ENCODE measurements at places on chromosomes 6 and 20.

DNA sequence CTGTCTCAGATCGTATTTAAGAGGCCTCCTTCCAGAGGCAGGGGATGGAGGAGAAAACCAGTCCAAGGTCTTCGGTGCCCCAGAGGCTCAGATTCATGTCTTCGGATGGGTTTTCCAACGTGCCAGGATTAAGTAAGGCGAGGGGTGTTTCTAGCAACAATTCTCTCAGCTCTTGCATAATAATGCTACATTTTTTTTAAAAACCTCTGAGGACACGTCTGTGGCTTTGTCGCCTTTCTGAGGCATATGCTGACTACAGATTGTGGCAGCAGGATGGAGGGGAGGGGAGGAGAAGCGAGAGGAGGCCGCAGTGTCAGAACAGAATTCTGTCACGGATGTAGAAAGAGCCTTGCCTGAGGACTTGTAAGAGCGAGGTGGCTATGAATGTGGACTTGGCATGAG is 17.7 kb upstream of the CCDC167 start:
- DNase-seq: peak; percentile 88

DNA sequence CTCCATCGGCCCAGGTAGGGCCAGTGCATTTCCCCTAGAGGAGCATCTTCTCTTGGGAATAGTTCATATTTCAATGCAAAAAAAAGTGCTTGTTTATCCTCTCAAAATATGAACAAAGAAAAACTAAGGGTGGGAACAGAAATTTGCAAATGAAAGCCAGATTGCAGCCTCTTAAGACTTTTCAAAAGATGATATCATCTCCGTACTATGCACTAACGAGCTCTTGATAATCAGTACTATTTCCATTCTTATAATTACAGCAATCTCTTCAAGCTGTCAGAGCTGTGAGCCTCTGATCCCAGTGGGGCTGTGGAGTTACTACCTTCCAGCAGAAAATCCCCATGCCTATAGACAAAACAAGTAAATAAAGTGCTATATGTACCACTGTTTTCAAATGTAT is 77.1 kb downstream of the SOD2 start:
- DNase-seq: no peak

DNA sequence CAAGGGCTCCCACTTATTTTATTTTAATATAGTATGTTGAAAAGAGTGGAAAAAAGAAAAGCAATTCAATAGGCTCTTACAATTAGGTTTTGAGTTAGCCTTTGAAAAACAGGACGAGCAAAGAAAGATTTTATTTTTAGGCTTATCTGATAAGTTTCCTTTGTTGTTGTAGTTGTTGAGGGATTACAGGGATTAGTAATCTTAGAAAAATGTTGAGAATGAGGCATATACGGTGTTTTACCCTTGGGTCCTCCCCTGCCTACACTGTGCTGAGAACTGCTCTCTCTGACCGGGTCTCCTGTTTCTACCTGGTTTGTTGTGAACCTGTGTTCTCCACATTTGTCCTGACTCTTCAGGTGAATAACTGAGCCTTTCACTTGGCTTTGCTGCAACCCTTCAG is 16.7 kb downstream of the TRAPPC3L start:
- no peak for DNase-seq

DNA sequence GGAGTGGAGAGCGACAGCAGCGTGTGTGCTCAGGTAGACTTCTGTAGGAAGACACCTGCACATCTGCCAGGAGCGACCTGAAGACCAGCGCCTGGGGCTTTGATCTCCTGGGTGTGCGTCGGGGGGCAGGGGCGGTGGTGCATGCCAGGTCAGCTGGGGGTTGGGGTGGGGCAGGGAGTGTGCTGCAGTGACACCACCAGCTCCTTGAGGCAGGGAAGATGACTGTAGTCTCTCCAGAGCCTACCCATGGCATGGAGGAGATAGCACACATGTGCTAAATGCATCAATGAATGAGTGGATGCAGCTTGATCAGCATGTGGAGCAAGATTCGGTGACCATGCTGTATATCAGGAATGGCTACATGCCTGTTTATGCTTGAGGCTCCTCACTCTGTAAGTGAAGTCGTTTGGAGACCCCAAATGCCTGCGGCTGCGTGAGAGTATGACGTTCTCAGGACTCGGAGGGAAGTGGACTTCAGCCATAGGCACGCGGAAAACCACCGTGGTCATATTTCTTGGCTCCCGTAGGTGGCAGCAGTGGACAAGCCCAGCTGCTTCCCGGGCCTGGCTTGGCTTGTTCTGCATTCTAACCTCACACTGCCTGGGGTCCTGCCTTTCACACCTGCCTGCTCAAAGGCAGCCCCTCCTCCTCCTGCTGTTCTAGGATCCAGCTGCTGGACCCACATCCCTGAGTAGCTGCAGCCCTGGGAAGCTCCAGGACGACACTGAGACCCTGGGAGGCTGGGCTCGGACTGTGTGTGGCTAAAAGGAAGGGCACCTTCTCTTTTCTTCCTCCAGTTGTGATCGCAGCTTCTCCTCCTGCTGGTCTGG is 39.4 kb upstream of the KCNK16 start:
- peak; percentile 16 for DNase-seq

DNA sequence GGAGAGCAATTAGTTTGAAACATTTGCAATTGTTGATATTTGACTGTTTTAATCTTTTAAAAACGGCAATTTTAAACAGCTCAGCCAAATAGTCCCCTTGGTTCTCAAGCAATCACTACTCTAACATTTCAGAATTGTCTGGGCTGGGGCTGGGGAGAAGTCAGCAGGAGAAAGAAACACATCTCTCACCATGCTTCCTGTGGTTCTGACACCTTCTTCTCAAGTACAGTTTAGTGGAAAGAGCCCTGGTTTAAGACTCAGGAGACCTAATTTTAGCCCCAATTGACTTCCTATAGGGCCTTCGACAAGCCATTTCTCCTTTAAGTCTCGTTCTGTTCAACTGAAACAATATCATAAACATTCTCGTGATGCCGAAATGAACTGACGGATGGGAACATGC is 168.4 kb upstream of the CDYL start:
- DNase-seq: no peak

DNA sequence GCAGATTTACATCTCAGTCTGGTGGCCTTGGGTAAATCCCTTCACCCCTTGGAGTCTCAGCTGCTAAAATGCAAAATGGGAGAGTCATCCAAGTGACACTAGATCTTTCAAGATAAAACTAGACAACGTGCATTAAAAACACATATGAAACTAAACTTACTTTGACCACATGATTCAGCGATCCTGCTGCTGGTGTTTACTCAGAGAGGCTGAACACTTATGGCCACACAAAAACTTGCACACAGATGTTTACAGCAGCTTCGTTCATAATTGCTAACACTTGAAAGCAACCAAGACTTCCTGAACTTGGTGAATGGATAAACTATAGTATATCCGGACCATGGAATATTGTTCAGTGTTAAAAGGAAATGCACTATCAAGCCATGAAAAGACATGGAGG is 55.3 kb upstream of the GPR6 start:
- DNase-seq: no peak

DNA sequence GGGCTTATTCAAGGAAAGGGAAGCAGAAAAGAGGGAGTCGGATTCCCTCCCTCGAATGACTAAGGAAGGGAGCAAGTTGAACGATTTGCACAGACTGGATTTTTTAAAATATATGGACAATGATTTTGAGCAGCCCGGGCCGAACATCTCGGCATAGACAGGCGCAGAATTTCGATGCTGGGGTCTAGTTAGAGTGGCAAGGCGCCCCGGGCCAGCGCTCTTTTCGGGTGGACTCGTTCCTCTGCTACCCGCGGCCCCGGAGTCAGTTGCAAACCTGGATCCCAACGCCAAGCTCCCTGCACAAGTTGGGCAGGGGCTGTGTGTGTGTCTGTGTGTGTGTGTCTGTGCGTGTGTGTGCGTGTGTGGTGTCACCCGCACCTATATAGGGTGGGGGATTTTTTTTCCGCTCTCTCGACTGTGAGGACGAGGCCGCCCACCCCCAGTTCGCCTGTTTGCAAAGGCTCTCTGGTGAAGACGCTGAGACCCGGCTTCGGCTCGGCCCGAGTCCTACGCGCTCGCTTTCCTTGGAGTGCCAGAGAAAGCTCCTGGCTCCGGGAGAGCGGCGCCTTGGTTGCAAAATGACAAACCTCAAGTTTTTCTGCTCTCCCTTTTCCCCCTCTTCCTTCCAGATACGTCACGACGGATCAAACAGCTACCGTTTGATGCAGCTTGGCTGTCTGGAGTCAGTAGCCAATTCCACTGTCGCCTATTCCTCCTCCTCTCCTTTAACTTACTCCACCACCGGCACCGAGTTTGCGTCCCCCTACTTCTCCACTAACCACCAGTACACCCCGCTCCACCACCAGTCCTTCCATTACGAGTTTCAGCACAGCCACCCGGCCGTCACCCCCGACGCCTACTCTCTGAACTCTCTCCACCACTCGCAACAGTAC is 1.4 kb downstream of the TFAP2D start:
- DNase-seq: no peak

DNA sequence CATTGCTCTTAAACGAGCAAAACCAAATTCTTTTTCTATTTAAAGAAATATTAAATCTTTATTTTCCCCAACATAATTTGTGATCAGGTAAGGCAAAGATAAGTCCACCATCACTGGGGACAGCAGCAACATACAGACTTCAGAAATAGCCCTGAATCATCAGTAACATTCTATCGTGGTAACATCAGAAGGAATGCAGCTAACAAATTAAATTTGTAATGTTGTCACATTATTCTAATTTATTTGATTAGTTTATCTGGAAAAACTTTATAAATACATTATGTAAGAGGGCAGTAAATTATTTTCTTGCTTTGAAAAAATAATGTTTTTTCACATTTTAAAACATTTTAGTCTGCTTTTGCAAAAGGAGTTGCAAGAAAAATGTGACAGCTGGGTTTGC is 53.6 kb upstream of the BCLAF1 start:
- no peak for DNase-seq

DNA sequence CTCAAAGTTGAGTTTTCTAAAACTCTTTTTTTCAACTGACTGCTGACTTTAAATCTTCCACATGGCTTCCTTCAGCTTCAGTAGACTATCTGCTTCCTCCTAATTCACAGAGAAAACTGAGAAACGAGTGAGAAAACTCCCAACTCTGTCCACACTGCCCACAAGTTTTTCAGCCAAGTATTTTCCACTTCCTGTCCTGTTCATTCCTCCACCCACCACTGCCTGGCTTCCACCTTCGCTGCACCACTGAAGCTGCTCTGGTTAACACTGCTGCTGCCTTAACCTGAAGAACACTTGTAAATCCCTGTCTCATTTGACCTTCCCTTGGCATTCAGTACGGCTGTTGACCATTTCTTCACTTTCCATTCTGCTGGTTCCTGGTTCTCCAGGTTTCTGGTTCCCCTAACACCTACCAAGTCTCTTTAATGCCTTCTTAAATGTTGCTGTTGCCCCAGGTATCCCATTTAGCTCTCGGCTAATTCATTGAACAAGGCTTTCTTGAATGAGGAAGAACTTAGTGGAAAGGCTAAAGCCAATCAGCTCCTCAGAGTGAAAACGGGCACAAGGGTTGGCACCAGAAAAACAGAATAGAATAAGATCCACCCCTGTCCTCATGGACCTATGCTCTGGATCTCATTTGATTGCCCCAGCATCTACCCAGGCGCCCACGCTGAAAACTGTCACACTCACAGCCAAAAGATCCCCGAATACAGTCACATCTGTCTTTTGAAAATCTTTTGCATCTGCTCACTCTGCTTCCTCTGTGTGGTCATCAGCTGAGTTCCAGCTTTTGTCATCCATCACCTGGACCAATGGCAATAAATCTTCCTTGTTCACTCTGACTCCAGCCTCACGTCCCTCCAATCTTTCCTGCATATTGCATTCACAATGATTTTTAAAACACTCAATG is 104.4 kb upstream of the TAB2 start:
- DNase-seq: no peak

DNA sequence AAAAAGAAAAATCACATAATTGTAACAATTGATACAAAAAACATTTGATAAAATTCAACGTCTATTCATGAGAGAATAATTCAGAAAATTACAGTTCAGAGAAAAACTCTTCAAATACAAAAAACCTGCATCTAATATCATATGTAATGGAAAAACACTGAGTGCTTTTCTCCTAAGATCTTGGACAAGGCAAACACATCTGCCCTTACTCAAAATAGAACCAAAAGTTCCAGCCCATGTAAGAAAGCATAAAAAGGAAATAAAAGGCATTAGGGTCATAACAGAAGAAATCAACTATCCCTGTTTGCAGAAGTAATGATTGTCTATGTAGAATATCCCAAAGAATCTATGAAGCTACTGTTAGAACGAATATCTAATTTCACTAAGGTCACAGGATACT is 721.4 kb downstream of the RFPL4B start:
- DNase-seq: no peak

DNA sequence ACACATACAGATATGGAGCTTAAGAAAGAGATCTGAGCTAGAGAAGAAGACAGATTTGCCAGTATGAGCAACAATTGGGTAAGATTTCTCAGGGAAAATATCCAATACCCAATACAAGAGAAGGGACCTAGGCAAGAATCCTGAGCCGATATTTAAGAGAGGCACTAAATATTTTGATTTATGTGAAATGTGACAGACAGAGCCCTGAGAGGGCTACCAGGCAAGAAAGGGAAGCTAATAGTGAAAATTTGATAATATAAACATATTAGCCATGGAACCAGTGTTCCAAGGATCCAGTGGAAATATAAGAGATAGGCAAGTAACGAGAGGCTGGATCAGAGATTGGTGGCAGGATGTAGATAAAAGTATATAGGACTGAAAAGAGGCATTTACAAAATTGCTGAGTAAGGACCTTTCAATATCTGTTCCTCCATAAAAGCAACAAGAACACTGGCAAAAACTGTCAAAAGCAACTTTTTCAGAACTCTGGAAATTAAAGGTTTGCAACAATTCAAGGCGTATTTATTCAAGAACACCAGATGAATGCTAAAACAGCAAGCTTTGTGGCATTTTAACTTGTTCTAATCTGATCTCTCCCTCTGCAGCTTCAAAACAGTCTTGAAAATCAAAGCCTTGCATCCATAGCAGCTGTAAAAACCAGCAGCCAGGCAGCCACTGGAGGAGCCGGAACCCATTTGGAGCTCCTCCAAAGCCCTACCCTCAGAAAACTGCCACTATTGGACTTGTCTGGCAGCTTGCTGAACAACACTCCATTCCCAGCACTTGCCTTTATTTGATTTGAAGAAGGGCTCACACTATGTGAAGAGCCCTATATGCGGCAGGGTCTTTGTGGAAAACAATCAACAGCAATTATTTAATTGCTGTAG is 58.8 kb downstream of the REV3L start:
- DNase-seq: no peak

DNA sequence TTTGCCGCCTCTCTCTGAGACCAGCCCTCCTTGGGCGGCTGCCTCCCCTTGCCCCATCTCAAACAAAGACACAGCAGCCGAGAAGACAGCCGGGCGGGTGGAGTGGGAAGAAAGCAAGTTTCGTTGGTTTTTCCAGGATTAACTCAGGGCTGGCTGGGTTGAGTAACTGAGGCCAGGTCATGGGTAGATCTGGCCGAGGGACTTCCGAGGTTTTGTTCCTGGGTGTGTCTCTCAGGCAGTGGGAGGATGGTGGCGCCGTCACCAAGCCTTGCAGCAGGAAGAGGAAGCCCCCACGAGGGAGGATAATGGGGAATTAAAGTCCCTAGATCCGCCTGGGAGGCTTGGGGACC is 167.2 kb downstream of the TTLL2 start:
- no peak for DNase-seq

GRCh38 chr6:47646689-47647088 is 51.7 kb upstream of the ADGRF4 start:
- DNase-seq: no peak

- no peak for DNase-seq
Observed at GRCh38 chr6:45438849-45439406, 61.2 kb upstream of the SUPT3H start.

Measured in CD4-positive, alpha-beta T cell treated with Interleukin-6 at 100 ng/mL for 8 hours (primary cell).